ENCODE measurements at places on chromosomes 13 and 19. TPM values are rescaled to one million over a fixed set of nuclear protein-coding genes. Genes with fewer than 3 reads are reported as not detected.

ZNF737 gene
- total RNA-seq, result 6.9 TPM

CEACAM8 gene
- 0.23 TPM for total RNA-seq

ADAMTS10 gene
- total RNA-seq, result 27.2 TPM

GRCh38 chr19:23887642-23888041 is 27.0 kb upstream of the ZNF726 start:
- DNase-seq, result no peak

DNA sequence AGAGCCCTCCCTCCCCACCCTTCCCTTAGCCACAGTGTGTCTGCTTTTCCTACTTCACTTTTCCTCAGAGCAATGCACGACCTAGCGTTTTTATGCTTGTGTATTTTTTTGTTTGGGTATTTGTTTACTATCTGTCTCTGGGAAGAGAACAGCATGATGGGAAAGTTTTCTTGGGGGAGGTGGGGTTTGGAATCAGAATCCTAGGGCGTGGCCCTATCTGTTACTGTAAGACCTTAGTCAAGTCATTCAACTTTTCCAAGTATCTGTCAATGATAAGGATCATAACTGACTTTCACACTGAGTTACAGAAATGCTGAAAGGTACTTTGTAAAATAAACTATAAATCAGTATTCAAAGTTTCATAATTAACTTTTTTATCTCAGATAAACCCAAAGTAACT is 146.3 kb upstream of the WASF3 start:
- DNase-seq, result no peak

GRCh38 chr13:42487221-42487620 is 86.7 kb upstream of the TNFSF11 start:
- no peak for DNase-seq

DNA sequence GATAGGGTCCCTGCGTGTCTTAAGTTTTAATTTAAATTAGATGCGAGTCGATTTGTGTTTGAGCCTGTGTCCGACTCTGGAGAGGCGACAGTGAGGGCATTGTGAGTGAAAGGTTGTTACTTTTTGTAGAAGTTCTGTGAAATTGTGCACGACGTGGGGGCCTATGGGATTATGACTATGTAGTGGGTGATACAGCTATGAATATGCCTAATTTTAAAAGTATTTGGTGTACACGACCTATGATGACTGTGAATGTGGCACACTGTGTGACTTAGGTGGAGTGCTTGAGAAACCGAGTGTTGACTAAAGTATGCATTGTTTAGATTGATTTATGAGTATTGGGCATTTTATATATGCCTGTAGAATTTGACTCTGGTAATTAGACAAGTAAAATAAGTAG is 646 bp downstream of the ZNF567 start:
- DNase-seq, result no peak

DNA sequence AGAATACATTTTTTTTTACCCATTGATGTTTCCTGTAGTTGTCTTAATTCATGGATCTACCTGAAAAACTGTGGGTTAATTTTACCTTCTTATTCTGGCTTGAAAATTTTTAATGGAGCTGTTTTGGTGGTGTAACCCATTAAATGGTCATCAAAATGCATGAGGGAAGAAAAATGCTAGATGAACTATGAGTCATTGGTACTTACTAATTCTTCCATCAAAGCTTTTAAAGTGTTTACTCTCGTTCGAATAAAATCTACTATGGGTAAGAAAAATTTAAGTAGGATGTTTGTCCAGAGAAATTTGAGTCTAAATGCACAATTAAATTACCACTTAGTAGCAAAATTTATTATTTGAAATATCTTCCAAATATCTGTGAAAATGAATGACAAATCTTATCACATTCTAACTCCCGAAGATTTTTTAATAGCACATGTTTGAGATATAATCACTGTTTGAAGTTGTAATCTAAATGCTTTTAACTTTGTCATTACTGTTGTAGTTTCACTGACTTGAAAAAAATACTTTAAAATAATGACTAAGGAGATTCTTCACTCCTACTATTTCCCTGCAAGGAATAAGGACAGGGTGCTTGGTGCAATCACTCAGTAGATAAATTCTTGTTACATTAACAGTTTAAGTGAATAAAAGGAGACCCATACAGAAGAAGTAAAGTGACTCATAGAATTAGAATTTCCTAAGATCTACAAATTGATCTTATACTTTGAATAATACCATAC is 437.7 kb downstream of the IRS2 start:
- no peak for DNase-seq

DNA sequence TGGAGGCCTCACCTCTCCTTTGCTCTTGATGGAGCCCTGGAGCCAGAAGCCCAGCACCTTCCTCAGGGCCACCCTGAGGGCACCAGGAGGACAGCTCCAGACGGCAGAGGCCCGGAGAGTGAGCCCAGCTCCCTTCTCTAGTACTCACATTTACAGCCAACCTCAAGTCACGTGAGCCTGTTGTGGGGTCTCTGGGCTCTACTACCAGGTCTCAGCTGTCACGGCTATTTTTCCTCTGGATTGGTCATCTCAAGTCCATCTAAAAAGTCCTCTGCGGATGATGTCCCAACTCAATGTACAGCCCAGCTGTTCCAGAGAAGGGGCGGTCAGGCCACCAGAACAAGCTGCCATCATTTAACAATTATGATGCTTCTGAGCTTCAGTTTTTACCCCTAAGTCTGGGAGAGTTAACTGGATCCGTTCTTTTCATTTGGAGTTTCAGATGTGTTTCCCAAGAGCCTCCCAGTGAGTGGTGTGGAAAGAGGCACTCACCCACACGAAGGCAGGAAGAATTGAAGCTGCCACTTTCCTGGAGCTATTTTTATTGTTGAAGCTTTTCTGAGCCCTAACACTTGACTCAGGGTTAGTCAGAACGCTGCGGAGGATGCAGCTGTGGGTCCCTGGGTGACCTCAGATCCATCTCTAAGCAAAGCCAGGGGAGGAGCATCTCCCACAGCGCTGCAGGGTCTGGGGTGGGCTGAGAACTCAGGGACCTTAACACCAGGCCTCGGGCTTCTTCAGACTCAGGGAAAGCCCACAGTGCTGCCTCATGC is 143.5 kb upstream of the UBL3 start:
- no peak for DNase-seq

DNA sequence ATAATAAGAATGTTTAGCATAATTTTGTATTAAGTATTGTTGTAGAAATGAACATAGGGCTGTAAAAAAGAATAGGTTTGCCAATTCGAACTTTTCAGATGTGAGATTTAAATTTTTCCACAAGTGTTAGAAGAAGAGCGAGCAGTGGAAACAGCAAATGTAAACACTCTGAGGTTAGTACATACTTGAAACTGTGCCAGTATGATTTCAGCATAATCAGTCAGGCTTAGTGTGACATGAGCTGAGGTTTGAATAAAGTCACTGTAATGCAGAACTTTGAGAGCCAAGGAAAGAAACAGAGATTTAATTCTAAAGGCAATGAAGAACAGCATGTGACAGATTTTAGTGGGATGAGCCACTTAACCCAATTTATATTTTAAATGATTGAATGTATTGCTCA is 2166.4 kb downstream of the PCDH9 start:
- DNase-seq, result no peak

Data from posterior vena cava (tissue), 2 donors.